ENCODE measurements at places on chromosomes 6 and 20.
A peak's percentile ranks its signal among the peaks of the same experiment; 100 is the strongest.

- DNase-seq: peak; percentile 7
Measured at GRCh38 chr6:108250240-108250866, 10.5 kb downstream of the SNX3 start.

GRCh38 chr20:50194831-50195523 is 4.3 kb downstream of the CEBPB start:
- no peak for DNase-seq

- DNase-seq: no peak
Measured at GRCh38 chr20:13243826-13244376, 22.8 kb downstream of the ISM1 start.

- no peak for DNase-seq
Measured at GRCh38 chr6:134999107-134999506, 49.2 kb upstream of the ALDH8A1 start.

All from CD4-positive, alpha-beta T cell treated with Interleukin-10 for 1 hour (primary cell).